Pulmonary artery endothelial cell (primary cell): ENCODE measurements at places on chromosomes 12 and 14. TPM values are rescaled to one million over a fixed set of nuclear protein-coding genes. Genes with fewer than 3 reads are reported as not detected.

GRCh38 chr12:52395761-52396434 lies 10.2 kb downstream of the KRT82 start:
- DNase-seq, result no peak

DNA sequence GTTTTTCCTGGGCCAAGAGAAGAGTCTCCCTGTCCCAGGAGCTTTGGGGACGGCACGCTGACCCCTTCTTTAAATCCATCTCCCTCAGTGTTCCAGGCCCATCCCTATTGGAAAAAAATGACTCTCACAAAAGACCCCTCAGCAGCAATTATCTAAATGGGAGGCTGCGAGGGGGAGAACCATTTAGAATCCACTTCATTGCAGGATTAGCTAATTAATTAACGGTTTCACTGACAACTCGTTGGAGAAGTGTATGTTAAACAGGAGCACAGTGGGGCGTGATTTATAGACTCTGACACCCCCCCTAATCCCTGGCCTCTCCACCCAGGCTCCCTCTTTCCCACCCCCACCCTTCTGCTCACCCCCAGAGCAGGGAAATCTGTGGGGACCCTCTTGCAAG lies 162.8 kb upstream of the LHX5 start:
- no peak for DNase-seq

DNA sequence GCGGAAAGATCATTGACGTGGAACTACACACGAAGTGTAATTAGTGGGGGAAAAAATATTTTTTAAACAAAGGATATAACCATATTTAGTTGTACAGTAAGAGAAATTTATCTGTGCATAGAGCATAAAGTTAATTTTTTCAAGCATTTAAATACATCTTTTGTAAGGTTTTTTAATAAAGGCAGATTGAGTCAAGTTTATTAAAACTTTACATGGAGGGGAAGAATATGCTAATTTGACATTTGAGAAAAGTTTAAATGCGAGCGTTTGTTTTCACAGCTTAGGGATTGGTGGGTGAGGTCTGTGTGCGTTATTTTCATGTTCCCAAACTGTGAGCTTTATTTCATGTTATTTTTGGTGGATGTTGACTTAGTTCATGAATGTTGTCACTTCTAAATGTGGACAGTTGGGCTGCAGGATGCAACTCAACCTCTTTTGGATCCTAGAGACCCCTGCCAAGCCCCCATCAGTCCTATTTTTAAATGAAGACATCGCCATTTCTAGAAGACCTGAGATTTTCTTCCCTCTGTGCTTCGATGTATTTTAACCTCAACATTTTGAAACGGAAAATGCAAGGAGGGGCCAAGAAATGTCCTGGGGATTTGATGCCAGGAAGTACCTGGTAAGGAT lies 32.3 kb downstream of the BRI3BP start:
- DNase-seq, result no peak

DNA sequence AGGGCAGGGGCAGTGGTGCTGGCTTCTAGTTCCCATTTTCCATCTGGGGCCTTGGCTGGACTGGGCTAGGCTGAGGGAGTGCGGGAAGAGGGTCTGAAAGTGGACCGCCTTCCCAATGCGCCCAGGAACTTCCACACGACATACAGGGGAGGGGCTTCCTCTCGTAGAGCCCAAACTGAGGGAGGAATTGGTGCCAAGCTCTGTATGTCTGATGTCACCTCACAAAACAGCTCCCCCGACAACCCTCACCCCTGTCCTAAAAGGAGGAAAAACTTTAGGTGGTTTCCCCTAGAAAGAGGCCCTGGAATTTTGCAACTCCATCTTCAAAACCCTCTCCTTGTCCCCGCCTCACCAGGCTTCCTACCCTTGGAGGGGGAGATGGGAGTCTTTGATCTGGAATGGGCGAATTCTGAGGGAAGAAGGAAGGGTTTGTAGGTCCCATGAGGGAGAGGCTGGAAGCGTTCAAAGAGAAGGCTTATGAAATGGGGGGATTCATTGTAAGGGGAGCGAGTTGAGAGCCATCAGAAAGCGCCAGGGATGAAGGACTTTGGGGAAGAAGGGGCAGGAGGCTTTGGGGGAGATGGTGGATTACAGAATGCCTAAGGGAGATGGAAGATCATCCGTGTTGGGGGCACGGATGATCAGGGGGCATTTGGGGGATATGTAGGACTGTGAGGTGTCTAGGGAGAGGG lies 844 bp downstream of the GLTP start:
- no peak for DNase-seq

- DNase-seq, result no peak
Observed at GRCh38 chr14:24382064-24382371, 14.0 kb downstream of the NFATC4 start.

GRCh38 chr14:54609576-54609975 lies 42.6 kb downstream of the SAMD4A start:
- no peak for DNase-seq

NKX2-8 gene
- total RNA-seq, result not detected in 2 replicates

MMP17 gene
- total RNA-seq, result 3.2 and 4.7 TPM in 2 replicates
